ENCODE measurements at places on chromosomes 6 and 20. TPM values are rescaled to one million over a fixed set of nuclear protein-coding genes. Genes with fewer than 3 reads are reported as not detected.

Gene MAS1
- total RNA-seq, result not detected

- DNase-seq, result no peak
These were observed 93.0 kb downstream of the NDUFAF5 start for GRCh38 chr20:13877793-13878192.

GRCh38 chr6:156870924-156871539, 93.9 kb downstream of the ARID1B start:
- DNase-seq, result no peak

GRCh38 chr6:138104618-138105213, 2.5 kb downstream of the PERP start:
- DNase-seq, result no peak

DNA sequence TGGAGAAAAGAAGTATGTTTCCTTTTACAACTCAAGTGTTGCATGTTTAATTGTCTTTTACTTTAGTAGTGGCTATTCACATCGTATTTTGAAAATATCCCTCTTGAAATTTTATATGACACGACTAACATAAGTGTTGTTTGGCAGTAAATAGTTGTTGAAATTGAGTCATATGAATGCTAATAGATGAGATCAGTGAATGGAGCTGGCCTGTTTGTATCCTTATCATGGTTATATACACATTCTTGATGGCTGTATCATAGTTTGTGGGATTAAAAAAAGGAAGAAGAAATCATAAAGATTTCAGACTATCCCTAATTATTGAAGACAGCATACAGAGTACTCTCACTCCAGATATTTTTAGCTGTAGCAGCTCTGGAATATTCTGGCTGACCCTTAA, 8.2 kb upstream of the RAE1 start:
- DNase-seq, result no peak

DNA sequence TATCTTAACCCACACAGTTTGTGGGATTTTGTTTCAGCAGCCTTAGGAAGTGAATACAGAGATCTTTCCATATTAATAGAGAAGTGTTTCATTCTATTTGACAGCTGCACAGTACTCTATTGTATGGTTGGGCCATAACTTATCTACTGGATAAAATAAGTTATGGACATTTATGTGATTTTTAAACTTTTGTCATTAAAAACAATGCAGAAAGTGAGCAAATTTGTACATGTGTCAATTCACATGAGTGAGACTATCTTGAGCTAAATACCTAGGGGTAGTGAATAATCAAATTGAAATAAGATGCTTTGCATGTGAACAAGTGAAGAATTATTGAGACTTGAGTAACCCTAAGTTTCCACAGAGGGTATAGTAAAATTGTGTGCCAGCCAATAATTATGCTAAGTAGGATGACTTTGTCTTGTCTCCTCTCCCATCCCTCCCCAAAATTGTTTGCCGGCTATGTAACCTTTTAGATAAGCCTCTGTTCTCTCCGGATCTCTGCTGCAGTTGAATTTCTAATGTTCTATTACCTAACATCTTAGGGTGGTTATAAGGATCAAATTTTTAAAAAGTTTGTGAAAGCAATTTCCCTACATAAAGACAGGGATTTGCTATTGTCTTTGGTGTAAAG, 33.3 kb upstream of the TPBG start:
- DNase-seq, result no peak

GRCh38 chr20:61933951-61934715, 131.5 kb downstream of the TAF4 start:
- DNase-seq, result no peak

GRCh38 chr20:53045941-53046340, 73.8 kb downstream of the TSHZ2 start:
- no peak for DNase-seq

GRCh38 chr6:44727651-44728630, 340.4 kb downstream of the CDC5L start:
- no peak for DNase-seq

Gene CTCFL
- not detected for total RNA-seq

DNA sequence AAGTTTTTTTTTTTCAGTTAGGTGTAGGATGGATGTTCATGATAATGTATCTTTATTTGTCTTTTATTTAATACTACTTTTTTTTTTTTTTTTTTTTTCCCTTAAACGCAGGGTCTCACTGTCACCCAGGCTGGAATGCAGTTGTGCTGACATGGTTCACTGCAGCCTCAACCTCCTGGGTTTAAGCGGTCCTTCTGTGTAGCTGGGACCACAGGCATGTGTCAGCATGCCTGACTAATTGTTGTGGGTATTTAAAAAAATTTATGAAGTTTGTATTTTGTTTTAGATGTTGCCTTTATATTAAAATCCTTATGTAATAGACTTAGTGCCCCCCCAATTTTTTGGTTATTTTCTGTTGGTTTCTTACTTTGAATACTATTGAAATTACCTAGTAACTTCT, 42.6 kb downstream of the NCOA3 start:
- no peak for DNase-seq

Gene C6orf62
- 81.2 TPM for total RNA-seq

Gene JAG1
- total RNA-seq, result 1.7 TPM

- no peak for DNase-seq
These were observed 4.9 kb downstream of the TRAF3IP2 start for GRCh38 chr6:111600588-111601445.

DNA sequence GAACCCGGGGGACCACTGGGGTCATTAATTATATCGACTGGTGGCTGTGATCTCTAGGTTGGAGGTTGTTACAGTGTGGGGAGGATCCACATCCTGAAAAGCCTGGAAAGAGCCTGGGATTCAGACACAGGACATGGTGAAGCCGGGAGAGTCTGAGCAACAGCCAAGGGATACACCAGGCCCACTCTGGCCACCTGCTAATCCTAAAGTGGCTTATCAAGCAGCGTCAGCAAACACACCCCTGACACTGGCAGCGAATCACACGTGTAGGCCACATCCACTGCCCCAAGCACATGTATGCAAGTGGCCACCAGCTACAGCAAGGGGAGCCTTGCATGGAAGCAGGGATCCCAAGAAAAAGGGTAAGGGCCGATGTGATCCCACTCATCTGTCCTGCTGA, 41.0 kb downstream of the GFOD1 start:
- DNase-seq, result no peak

Gene SAMD5
- total RNA-seq, result not detected

GRCh38 chr6:21748343-21749056, 154.9 kb downstream of the SOX4 start:
- DNase-seq, result peak; percentile 4

- DNase-seq, result no peak
These were observed 122.1 kb downstream of the CD164 start for GRCh38 chr6:109260126-109260525.

GRCh38 chr6:106495014-106495413, 134.3 kb downstream of the RTN4IP1 start:
- no peak for DNase-seq

Gene BHLHE23
- total RNA-seq, result not detected

DNA sequence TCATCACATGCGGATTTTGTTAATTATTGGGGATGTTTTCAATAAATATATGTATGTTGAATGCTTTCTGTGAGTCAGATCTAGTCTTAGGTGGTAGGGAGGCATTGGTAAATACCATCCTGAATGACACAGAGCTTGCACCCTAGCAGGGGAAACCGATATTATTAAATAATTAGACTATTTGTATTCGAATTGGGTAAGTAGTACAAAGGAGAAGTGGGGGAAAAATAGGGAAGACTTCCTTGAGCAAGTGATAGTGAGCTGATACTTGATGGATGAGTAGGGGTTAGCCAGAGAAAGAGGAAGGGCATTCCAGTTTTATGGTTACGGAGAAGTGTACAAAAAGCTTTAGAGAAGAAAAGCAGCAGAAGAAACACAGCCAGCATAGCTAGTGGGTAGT, 1.5 kb downstream of the RIOK1 start:
- no peak for DNase-seq

- DNase-seq, result no peak
These were observed 36.1 kb downstream of the CAP2 start for GRCh38 chr6:17429383-17430061.

Gene UBD
- not detected for total RNA-seq

DNA sequence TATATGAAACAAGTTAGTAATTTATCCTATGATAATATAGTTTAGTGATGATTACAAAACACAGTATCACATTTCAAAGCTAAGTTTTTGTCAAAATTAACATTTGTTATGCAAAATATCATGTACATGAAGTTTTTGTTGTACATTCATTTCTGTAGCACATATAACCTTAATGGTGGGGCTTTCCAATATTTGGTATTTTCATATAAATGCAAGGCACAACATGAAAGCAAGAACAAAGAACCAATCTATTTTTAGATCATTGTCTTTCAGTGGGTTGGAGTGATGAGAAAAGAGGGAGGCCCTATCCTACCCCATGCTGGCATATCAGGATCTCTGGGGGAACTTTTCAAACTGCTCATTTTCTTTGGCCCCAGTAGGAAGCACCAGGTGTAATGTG, 53.4 kb downstream of the FAM83B start:
- no peak for DNase-seq

Gene PLTP
- 12.7 TPM for total RNA-seq

DNA sequence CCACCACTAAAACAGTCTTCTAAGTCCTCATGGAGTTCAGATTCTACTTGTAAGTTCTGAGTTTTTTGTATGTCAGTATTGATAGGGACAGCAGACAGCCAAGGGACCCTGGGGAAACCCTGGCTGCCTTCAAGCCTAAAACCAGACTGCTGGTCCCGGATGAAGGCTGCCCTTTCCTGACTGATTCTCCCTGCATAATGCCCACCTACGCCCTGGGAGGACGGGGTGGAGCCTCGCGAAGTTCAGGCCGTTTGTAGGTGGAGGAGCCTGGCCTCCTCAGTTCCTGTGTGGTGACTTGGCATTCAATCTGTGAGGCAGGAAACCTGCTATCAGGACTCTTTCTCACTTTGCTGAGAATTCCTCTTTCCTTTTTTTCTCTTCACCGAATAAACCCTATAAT, 120.3 kb upstream of the LGSN start:
- no peak for DNase-seq

Gene PGM3
- 37.4 TPM for total RNA-seq

GRCh38 chr20:62487561-62488354, 12.0 kb upstream of the GATA5 start:
- DNase-seq, result no peak

DNA sequence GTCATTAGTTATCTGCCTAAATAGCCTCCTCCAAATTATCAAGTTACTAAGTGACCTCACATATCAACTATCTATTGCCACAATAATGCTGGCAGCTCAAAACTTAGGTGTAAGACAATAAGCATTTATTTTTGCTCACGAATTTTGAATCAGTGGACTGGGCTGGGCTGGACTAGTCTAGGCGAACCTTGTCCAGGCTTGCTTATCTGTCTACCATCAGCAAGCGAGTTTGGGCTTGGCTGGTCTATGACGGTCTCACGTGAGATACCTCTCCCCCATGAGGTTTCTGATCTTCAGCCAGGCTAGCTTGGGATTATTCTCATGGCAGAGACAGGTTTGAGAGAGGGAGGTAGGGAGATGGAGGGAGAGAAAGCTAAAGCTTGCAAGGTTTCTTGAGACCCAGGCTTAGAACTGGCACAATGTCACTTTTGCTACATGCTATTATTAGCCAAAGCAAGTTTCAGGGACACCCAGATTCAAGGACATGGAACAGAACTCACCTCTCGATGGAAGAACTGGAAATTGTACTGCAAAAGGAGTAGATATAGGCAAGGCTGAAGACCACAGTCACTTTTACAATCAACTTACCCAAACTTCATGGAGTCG, 80.9 kb downstream of the WASF1 start:
- no peak for DNase-seq

Gene CBLN4
- not detected for total RNA-seq

GRCh38 chr6:35055891-35056290, 85.2 kb downstream of the TCP11 start:
- no peak for DNase-seq

Gene FLRT3
- total RNA-seq, result not detected

GRCh38 chr20:17939622-17940223, 28.9 kb downstream of the SNX5 start:
- no peak for DNase-seq

GRCh38 chr6:170093276-170093657, 197.6 kb downstream of the DLL1 start:
- no peak for DNase-seq

DNA sequence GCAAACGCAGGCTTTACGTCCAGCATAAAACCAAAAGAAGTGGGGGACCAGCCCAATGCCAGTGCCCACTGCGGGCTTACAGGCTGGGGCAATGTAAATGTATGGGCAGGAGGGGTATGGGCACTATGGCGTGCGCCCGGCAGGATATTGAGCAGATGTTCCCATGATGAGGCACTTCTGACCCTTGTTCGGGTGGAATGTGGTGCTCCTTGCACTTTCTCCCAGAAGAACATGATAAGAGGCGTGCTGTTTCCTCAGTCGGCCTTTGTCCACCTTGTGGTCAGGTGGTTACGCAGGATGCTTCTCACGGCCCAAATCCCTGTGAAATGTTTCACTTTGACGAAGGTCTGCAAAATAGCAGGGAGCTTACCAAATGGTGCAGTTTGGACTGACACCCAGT, 4.8 kb upstream of the GPR31 start:
- no peak for DNase-seq

DNA sequence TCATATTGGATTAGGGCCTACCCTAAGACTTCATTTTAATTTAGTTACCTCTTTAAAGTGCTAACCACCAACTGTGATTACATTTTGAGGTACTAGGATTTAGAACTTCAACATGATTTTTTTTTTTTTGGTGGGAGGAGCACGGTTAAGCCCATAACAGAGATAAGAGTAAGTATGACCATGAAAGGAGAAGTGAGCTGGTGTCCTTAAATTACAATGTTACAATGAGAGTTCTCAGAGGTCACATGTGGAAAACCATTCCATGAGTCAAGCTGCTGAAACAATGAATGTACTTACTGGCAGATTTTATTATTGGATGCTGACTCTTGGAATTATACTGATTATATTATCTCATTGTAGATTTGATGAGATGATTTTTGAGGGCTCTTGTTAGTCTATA, 779.3 kb upstream of the CITED2 start:
- no peak for DNase-seq

GRCh38 chr6:8526624-8527023, 91.3 kb upstream of the SLC35B3 start:
- DNase-seq, result no peak

Gene SSTR4
- total RNA-seq, result not detected

GRCh38 chr6:167125855-167126349, 3.0 kb downstream of the CCR6 start:
- DNase-seq, result no peak

- DNase-seq, result no peak
These were observed 75.9 kb downstream of the PLCG1 start for GRCh38 chr20:41213150-41213820.

GRCh38 chr20:36270744-36271638, 34.7 kb downstream of the AAR2 start:
- no peak for DNase-seq

DNA sequence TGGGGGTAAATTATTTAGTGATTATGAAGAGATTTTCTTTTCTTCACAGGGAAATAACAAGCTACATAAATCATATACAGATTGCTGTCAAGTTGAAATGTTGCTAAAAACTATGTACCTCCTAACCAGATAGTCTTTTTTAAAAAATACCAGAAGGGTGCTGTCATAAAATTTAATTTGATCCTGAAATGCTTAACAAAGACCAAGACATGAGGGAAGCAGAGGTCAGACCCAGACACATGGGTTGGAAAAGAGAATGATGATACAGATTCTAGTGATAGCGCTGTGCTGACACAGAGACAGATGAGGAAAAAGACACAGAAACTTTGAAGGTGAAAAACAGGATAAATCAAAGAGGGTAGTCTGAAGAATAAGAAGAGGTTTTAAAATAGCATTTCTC, 573.1 kb downstream of the HACE1 start:
- DNase-seq, result no peak

Gene SLC4A11
- 27.5 TPM for total RNA-seq

Gene HSPA12B
- total RNA-seq, result not detected

GRCh38 chr6:147586044-147586443, 77.6 kb downstream of the SAMD5 start:
- DNase-seq, result no peak
